Tibial artery (tissue), 4 donors: ENCODE measurements at places on chromosomes 7 and 10.

DNA sequence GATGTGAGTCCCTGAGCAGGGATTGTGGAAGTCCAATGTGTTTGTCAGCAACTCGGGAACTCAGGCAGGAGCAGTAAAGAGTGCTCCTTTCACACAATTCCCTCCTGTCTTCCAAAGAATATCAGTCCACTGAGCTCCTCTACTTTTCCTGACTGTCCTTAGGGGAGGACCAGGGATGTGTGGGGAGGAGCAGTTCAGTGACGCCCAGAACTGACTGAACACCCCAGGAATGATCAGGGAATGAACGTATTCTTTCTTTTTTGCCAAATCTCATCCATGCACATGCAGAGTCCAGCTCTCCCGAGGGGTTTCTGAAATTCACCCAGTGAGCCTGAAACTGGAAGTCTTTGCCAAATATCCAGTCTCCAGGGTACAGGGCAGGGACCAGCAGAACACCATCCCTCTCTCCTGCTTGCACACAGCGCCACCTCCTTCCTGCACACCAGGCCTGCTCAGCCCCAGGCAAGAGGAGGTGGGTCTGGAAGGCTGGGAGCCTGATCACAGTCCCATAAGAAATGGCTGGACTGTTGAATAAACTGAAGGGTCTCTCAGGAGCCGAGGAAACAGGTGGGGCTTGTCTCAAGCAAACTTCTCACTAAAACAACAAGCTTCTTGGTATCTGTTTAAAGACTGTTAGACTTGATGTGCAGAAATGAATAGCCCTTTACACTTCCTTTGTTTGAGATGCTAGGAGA is 294.7 kb downstream of the C7orf25 start:
- H3K4me3 ChIP-seq: no peak overlapping the region
- DNase-seq: no peak
- peak overlapping the region; percentile 48 for H3K27ac ChIP-seq

DNA sequence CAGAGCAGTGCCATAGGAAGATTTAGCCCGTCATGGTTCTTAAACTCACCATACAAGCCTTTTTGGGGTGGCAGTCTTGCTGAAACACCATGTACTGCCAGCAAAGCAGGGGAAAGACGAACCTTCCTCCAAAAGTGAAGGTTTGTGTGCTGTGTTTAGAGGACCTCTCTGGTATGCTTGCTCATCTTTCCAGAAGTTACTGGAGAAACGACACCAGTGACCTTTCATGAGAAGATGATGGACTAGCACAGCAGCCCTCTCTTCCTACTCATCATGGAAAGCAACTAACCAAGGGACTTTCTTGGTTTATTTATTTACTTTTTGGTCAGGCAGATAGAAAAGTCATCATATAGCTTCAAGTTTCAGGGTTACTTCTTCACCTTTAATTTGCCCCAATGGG is 247.4 kb downstream of the PTEN start:
- no peaks in the 10 kb centered on the region for H3K36me3 ChIP-seq
- H3K27me3 ChIP-seq: no peaks in the 10 kb centered on the region
- no peak overlapping the region for H3K4me3 ChIP-seq
- H3K4me1 ChIP-seq: peaks cover 9% of the 10 kb centered on the region
- no peak for DNase-seq
- peak overlapping the region; percentile 63 for H3K27ac ChIP-seq

- no peaks in the 10 kb centered on the region for H3K27me3 ChIP-seq
- no peak for DNase-seq
- H3K27ac ChIP-seq: no peak overlapping the region
- H3K4me3 ChIP-seq: no peak overlapping the region
These were observed 22.9 kb downstream of the PARP12 start for GRCh38 chr7:140039896-140040295.

DNA sequence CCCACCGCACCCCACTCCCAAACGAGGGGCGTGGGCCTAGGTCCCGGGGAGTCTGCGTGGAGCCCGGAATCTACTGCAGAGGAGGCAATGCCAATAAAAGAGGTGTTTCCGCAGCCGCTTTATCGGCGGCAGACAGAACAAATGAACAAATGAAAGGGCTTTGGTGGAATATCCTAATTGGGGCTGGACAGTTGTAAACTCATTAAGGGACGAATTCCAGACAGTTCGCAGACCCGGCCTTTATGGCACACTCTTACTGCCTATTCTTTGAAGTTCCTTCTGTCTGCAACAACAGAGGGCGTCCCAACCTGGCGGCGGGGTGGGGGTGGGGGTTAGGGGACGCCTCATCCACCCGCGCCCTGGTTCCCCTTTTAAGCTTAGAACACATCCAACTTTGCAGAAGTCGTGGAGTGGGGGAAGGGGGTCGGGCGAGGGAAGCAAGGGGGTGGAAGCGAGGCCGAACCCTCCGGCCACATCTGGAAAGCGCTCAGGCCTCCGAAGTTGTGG is 4.1 kb downstream of the HOXA9 start:
- H3K27ac ChIP-seq: peak overlapping the region; percentile 96
- no peaks in the 10 kb centered on the region for H3K36me3 ChIP-seq

GRCh38 chr7:134781171-134781570 is 1.7 kb downstream of the CALD1 start:
- no peak for DNase-seq
- no peaks in the 10 kb centered on the region for H3K36me3 ChIP-seq
- peak overlapping the region; percentile 70 for H3K4me3 ChIP-seq
- H3K27ac ChIP-seq: peak overlapping the region; percentile 89

GRCh38 chr7:117277576-117277975 is 45.3 kb downstream of the WNT2 start:
- no peak overlapping the region for H3K27ac ChIP-seq
- no peaks in the 10 kb centered on the region for H3K27me3 ChIP-seq
- H3K36me3 ChIP-seq: no peaks in the 10 kb centered on the region
- no peaks in the 10 kb centered on the region for H3K4me1 ChIP-seq
- no peak for DNase-seq
- H3K4me3 ChIP-seq: no peak overlapping the region
